ENCODE measurements at places on chromosomes 1 and 21. TPM values are rescaled to one million over a fixed set of nuclear protein-coding genes. Genes with fewer than 3 reads are reported as not detected.

The THEMIS2 gene
- total RNA-seq = 2.1 TPM

The AKR7A3 gene
- total RNA-seq = 2.1 TPM

The KRTAP11-1 gene
- not detected for total RNA-seq

The CYP4B1 gene
- 0.27 TPM for total RNA-seq

The ETNK2 gene
- 14.6 TPM for total RNA-seq

The TAS1R3 gene
- total RNA-seq = 0.73 TPM

DNA sequence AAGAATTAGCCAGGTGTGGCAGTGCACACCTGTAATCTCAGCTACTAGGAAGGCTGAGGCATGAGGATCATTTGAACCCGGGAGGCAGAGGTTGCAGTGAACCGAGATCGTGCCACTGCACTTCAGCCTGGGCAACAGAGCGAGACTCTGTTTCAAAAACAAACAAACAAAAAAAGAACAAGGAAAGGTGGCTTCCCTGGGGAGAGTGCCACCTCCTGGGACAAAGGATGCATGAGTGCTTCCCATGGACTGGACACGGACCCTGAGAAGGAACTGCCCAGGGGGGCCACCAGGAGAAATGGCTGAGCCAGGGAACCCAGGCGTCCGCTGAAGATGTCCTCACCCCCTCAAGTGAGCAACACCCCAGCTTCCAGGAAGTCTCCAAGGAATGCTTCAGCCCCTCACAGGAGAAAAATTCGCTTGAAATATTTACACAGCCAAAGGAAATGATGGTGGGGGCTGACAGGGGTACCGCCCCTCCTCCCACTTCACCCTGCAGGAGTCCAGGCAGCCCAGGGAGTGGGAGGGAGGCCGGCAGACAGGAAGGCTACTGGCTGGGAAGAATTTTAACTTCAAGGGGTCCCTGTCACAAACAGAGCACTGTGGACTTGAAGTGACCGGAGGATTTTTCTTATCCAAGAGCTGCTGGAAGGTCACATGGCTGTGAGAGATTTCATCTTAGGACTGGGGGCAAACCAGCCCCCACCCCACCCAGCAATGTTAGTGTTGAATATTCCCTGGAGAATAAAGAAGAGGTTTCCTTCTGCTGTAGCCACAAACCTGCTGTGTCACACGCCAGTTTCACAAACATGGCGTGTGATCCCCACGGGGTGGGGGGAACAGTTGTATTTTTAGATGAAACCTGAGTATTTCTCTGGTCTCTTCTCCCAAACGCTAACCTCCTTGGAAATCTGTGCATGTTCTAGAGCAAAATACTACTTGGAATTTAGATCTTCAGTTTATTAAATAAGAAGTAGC, 90.8 kb upstream of the SLC25A33 start:
- no peak for DNase-seq

GRCh38 chr1:212738330-212738729, 38.7 kb upstream of the BATF3 start:
- no peak for DNase-seq

DNA sequence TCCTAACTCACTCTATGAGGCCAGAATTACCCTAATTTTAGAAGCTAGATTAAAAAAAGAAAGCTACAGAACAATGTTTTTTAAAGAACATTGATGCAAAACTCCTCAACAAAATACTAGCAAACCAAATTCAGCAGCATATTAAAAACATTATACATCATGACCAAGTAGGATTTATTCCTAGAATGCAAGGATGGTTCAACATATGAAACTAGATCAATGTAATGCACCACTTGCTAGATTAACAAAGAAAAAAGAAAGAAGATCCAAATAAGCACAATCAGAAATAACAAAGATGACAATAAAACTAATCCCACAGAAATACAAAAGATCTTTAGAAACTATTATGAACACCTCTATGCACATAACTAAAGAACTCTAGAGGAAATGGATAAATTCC, 13.3 kb upstream of the PPT1 start:
- no peak for DNase-seq

- no peak for DNase-seq
Observed at GRCh38 chr1:61536174-61537108, 188.5 kb downstream of the TM2D1 start.

DNA sequence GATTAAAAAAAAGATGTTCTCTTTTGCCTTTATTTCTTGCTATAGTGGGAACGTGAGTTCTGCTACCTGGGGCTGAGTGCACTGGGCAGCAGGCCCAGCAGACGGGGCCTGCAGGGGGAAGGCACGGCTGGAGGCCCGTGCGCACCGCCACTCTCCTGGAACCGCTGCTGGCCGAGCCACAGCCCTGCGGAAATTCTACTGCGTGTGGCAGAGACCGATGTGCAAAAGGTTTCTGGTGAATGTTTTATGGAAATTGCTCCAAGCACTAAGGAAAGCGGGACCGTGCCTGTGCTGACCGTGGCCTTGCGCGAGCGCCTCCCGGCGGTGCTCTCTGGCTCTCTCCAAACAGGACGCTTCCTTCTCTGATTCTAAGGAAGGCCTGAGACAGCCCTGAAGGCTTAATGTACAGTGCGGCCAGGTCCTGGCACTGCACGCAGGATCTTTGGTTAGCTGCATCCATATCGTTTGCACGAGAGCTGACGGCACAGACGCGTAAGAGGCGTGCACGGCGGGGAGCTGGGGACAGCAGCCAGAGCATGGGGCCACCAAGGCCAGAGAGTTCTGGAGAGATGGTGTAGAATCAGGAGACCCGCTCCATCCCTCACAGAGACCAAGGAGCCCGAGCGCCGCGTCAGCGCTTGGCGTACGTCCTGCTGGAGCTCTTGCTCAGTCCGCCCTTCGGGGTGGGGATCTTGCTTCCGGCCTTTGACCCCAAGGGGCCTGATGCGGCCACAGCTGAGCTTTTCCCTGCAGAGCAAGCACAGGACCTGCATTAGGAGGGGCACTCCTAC, 18.7 kb upstream of the LRRC47 start:
- no peak for DNase-seq

GRCh38 chr1:37495875-37496274, 18.7 kb downstream of the MEAF6 start:
- no peak for DNase-seq

GRCh38 chr1:119882132-119883049, 13.9 kb downstream of the ADAM30 start:
- DNase-seq = no peak

- no peak for DNase-seq
Observed at GRCh38 chr1:234662148-234662547, 52.2 kb upstream of the IRF2BP2 start.

DNA sequence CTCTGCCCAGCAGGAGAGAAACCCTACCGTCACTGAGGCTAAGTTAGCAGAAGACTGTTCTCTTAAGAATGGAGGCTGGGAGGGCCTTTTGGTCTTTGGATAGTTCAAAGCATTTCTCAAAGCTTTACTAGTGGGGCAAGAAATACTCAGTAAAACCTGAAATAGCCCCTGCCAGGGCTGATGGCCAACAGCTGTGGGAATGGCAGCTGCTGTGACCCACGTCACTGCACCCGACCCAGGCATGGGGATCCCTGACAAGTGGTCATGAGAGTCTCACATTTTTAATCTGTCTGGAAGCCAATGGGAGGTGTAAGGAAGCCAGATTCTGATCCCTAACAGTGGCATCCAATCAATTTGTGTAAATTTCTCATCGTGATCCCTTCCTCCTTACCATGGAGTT, 44.5 kb upstream of the ENAH start:
- no peak for DNase-seq

- DNase-seq = no peak
Observed at GRCh38 chr1:91779548-91780021, 106.4 kb downstream of the TGFBR3 start.

- no peak for DNase-seq
Observed at GRCh38 chr21:34761758-34762330, 93.0 kb downstream of the CLIC6 start.

- DNase-seq = no peak
Observed at GRCh38 chr1:174740249-174740968, 259.3 kb upstream of the CACYBP start.

- no peak for DNase-seq
Observed at GRCh38 chr1:14738235-14738634, 139.8 kb downstream of the KAZN start.

DNA sequence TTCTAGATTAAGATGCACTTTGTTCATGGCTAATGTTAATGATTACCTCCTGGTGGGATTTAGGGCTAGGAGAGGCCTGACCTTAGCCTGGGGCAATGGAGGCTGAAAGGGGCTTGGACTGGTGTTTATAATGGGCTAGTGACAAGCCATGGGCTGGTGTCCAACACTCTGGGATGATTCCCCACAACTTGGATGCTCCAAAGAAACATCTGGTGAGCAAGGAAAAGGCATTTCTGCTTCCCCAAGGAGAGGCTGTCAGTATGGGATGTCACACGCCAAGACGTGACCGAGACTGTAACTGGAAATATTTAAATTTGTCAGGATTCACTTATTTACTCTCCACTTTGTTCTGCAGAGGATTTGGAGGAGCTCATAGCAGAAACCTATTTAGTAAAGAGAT, 45.2 kb downstream of the PTPRU start:
- no peak for DNase-seq

- no peak for DNase-seq
Observed at GRCh38 chr1:207230441-207230840, 91.0 kb upstream of the CD55 start.

DNA sequence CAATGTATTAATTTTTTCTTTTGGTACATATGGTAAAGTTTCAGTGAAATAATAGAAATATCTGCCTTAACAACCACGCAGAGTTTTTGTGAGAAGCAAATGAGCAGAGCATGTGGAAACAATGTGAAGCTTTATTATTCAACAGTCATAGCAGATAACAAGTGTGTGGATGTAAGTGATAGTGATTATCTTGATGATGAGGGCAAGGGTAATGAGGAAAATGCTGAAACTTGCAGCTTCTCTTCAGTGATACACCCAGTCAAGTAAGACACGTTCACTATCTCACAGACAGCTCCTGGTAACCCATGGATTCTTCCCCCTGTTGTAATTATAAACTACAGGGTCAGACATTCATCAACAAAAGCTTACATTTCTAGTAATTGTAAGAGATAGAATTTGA, 14.6 kb upstream of the OR2L5 start:
- DNase-seq = no peak

DNA sequence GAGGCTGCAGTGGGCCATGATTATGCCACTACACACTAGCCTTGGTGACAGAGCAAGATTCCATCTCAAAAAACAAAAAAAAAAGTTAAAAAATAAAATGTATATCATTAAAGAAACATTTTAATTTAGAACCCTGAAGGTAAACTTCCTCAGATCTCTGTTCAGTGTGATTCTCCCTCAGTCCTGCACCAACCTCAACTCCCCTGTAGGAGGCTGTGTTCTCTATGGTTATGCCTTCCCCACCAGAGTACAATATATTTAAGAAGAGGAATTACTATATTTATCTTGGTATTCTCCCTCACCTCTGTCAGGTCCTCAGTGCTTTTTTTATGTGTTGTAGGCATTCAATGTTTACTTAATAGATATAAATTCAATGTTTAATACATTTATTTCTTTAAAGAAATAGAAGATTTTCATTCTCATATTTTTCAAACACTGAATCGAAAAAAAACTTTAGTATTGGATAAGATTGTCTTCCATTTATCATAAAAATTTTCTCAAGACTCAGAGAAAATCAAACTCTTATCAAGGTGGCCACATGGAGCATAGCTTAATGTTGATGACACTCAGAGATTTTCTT, 4.8 kb upstream of the LRRC8B start:
- DNase-seq = no peak

DNA sequence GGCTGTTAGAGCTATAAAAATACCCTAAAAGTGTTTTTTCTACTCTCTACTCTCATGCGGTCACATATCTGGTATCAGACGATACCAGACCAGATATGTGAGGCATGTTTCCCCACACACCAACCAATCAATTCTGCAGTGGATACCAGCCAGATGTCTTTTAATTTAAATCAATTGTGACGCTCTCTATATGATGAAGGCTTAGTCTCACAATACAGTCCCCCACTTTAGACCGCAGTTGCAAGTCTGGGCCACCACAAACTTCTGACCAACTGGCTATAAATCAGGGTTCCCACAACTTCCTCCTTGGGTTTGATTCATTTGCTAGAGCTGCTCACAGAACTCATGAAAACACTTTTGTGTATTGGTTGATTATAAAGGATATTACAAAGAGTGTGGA, 586.1 kb upstream of the ZP4 start:
- DNase-seq = no peak

DNA sequence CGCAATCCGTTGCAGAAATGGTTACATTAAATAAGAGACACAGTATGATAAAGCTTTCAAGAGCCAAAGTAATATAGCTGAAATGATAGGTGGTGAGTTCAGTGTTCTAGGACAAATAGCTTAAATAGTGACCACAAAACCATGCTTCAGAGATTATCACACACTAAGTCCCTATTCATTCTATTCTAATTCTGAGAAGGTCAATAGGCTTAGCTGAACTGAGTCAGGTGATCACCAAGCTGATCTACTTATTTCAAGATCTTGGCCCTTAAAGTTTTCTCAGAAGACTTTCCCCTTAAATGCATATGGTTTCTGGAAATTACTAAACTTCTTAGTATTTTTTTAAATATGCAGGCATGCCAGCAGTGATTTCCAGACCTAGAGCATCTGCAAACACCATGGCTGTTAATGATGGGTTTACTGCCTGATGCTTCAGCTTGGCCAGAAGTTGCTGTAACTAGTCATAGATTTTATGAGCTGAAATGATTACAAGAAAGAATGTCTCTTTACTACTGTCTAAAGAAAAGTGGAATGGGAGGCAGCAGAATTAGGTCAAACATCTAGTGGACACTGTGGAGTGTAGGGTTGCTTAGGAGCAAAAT, 242.9 kb downstream of the ST6GALNAC3 start:
- no peak for DNase-seq

GRCh38 chr1:22275626-22276395, 132.9 kb upstream of the WNT4 start:
- peak; percentile 27 for DNase-seq

DNA sequence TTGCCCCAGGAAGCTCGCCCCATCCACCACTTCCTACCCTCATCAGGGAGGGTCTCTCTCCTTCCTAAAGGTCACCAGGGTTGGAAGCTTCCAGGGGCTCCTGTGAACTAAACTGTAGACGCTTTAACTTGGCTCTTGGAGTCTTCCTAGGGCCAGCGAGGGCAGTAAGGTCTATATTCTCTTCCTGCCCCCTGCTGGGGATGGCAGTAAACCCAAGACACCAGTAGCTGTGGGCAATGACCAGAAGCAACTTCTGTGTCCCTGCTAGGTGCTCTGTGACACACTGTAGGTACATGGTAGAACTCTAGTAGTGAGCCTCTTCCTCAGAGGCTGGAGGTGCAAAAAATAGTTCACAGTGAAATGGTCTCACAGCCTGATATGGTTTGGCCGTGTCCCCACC, 30.0 kb downstream of the KCND3 start:
- no peak for DNase-seq

DNA sequence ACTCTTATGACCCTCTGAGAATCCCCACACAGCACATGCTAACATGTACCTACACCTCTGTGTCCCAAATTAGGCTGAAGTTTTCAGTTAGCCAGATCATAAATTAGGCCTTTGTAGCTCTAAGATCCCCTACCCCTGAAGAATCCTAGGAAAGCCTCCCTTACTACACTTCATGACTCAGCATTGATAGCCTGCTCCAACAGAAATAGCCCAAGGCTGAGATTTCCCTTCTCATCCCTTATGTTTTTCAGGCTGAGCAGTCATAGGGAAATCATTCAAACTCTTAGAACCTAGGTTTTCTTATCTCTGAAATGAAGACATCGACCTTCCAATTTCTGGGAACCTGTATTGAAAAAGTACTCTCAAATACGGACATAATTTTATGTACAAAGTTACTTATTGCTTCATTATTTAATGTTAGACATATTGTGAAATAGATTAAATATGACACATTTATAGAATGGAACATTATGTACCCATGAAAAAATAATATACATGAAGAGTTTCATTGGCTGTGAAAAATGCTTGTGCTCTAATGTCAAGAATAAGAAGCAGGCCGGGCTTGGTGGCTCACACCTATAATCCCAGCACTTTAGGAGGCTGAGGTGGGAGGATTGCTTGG, 122.4 kb upstream of the UBE2U start:
- DNase-seq = no peak

Data from cerebellum (tissue), 4 donors.